NCI-H446 treated with DMSO at 0.1 percent for 48 hours (cell line): ENCODE measurements at places on chromosomes 2 and 18.
A peak's percentile ranks its signal among the peaks of the same experiment; 100 is the strongest.

DNA sequence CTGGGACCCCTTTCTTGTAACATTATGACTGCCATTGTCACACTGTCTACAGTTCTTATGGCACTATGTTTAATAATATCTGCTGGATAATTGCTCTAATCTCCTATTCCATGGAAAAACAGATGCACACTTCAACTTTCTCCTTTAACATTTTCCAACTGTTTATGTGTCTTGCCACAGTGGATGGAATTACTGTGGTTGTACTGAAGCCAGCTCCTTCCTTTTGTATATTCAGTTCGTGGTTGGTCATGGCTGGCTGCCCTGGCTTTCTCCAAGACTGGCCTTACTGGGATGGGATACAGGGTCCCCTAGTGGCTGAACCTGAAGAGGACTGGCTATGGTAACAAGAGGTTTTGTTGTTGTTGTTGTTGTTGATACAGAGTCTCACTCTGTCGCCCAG is 113.9 kb downstream of the SS18 start:
- no peak for DNase-seq

DNA sequence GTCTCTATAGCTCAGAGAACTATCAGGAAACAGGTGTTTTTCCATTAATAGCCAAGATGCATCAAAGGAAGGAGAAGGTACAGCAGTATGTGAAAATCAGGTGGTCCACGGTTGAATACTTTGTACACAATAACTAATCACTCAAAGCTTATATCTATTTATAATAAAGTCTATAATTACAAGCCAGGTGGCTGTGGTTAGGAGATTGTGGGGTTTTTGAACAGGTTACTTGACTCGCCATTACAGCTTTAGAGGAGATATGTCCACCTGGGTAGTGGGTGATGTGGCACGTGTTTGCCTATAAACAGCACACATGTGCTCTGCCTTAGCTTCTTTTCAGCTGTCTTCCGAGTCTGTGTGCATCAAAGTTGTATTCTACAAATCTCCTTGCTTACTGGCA is 892.2 kb upstream of the ZEB2 start:
- DNase-seq = no peak

DNA sequence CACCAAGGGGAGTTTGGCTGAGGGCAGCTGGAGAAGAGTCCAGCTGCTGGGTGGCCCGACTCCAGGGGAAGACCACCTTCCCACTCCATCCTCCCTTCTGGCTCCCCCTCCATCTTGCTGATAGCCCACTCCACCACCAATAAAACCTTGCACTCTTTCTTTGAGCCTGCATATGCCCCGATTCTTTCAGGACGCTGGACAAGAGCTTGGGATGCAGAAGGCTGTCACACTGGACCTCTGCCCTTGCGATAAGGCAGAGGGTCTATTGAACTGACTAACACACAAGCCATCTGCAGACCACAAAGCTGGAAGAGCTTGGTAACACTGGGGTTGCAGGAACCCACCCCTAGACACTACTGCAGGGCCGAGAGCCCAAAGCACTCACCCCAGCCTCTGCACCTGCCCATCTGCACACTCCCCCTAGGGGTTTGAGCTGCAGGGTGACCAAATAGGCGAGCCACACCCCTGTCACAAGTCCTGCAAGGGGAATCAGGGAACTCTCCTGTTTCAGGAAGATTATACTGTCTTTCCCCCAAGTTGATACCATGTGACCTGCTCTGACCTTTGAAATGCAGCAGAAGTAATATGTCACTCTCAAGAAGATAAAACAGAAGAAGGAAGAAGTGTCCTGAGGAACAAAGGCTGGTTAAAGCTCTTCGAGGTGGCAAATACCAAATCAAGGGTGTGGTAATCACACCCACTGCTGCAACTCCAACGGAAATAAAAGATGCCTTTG is 70.5 kb downstream of the SMAD4 start:
- no peak for DNase-seq

GRCh38 chr2:29775937-29776336 is 145.4 kb downstream of the ALK start:
- DNase-seq = no peak

- DNase-seq = no peak
Observed at GRCh38 chr2:98601532-98602132, 6.7 kb downstream of the COA5 start.

- no peak for DNase-seq
Observed at GRCh38 chr2:85748039-85748734, 5.6 kb upstream of the ATOH8 start.

DNA sequence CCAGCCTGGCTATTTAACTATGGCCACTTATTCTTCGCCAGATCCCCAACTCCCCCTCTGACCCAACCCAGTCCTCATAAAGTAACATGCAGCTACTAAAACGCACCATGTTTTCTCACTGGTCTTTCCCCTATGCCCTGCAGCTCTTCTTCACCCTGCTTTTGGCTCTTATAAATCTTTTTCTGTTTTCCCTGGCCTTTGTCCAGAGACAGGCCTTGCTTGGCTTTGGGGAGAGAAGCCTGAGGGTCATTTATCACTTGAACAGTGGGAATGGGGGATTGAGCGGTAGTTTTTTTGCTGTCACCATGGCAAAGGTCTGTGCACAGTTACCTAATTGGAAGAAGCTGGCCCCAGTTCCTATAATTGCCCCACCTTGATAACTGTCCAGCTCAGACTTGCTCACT is 202.9 kb upstream of the NT5C1B start:
- peak; percentile 10 for DNase-seq

GRCh38 chr2:69577467-69578197 is 65.9 kb downstream of the AAK1 start:
- no peak for DNase-seq

DNA sequence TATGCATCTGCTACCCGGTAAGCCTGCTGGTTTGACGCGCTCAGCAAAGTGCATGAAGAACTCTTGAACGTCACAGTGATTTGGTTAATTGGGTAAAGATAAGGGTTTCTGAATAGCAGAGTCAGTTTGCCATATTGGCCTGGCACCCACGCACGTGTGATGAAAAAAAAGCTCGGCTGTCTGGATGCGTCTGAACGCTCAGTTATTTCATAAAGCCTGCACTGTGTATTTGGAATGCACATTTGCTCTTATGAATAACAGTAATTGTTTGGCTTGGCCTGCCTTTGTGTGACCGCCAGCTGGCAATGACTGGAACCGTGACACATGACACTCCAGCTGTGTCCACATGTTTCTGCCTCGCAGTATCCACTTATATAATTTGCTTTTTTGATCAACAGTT is 129.2 kb upstream of the MEIS1 start:
- peak; percentile 20 for DNase-seq

DNA sequence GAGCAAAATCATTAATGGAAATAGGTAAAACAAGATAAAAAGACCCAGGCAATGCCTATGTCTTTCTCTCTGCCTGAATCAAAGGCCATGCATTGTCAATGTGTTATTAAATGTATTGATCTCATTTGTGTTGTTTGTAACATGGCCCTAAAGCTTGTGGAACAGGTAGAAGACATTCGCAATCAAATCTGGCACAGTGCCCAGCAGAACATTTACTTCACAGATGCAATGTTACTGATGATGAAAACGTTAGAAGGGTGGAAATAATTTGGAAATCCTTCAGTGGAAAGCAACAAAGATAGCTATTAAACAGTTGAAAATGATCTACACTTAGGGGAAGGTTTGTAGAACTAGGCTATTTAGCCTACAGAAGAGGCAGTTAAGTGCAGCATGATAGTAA is 368.2 kb downstream of the EPHA4 start:
- DNase-seq = no peak

- no peak for DNase-seq
Observed at GRCh38 chr2:105038383-105039061, 653 bp downstream of the MRPS9 start.

DNA sequence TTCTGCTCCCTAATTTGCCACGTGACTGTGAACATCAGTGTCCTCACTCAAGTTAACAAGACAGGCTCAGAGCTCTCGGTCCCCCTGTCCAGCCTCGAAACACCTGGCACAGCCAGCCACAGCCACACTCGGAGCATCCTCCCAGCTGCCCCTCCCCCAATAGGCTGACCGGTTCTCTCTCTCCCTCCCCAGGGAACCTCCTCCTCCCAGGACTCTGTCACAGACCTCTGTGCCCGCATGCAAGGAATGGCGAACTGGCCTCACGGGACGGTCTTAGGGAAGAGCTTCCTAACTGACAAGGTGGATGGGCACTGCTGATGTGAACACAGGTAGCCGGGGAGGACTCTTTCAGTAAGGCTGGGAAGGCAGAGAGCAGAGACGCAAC is 18.8 kb downstream of the CYP26B1 start:
- no peak for DNase-seq

DNA sequence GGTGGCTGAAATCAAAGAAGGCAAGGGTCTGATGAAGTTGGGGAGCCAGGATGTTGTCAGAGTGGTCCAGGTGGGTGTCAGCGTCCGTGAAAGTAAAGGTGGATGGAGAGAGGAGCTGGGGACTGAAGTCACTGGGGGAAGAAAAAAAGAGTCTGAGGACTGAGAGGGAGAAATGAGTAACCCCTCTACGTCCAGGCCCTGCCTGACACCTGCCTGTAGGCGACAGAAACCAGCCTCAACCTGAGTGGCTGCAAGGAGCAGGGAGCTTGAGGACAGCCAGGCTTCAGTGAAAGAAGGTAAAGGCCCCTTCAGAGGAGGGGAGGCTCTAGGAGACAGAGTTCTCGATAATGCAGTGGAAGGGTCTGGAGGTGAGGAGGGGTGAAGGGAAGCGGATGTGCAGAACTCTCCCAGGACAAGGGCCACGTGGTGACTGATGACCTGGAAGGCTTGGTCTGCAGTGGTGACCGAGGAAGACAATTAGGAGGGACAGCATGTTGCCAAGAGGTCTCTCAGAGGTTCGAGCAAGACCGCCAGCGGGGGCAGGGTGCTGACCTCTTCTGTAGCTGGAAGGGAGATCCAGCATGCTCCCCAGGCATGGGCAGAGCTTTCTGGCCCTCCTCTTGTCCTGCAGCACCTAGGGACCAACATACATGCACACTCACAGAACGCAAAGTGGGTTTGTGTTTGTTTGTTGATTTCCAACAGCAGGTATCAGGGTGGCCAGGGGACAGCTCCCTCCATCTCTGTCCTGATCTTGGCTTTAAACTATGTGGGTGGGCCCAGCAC is 86.6 kb upstream of the TMEM247 start:
- DNase-seq = no peak

DNA sequence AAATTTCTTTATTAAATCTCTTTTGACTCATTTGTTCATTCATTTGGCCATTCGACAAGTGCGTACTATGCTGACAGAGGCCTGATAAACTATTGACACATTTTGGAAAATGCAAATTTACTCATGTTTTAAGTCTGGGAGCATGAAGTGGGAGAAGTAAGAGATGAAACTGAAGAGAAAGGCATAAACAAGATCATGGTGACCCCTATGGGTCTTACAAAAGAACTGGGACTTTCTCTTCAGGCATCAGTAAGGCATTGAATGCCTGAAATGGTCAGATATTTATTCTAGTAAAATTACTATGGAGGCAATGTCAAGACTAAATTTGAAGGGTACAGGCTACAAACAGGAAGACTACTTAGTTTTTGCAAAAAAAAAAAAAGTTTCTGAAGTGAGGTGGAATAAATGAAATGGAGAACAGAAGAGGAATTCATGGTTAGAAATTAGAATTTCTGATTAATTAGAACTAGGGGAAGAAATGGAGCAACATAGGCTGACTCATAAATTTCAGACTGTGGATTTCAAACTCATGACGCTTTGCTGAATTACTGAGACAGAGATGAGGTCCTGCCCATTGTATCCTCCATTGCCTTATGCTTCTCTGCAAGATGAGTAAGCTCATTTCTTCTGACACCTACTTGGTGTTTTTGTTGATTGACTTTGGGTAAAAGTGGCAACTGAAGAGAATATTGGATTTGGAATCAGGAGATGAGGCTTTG is 32.7 kb downstream of the VSNL1 start:
- DNase-seq = peak; percentile 20

DNA sequence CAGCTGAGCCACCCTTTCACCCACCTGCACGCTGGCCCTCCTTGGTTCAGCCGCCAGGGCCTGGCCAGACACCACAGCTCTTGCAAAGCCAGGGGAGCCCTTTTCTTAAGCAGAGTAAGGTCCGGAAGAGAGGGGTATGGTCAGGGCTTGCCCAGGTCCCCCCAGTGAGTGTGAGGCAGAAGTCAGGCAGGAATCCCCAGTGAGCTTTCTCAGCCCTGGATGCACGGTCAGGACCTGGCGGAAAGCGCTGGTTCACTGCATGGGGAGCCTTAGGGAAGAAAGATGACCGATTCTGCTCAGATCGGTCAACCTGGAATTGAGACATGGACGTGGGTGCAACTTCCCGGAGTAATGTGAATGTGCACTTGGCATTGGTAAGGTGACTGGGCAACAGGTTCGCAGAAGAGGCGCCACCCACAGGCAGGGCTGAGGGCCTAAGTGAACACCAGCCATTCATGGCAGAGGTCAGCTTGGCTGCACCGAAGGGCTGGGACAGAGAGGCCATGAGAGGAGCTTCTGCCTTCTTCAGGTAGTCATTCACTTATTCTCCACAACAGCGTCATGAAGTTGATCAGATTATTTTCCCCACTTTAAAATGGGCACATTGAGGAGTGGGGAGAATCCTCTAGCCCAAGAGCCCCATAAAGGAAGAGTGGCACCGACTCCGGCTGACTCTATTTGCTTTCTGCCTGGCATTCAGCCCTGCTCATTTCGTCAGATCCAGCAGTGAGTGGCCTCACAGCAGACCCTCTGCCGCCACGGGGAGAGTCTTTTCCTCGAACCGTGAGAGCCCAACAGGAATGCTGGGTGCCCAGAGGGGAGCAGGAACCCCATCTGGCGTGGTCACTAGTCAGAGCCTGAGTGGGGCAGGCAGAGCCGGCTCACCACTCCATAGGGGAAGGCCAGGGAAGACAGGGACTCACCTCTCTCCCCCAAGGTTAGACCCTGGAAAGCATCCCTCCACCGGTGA is 35.8 kb downstream of the SCTR start:
- DNase-seq = no peak

DNA sequence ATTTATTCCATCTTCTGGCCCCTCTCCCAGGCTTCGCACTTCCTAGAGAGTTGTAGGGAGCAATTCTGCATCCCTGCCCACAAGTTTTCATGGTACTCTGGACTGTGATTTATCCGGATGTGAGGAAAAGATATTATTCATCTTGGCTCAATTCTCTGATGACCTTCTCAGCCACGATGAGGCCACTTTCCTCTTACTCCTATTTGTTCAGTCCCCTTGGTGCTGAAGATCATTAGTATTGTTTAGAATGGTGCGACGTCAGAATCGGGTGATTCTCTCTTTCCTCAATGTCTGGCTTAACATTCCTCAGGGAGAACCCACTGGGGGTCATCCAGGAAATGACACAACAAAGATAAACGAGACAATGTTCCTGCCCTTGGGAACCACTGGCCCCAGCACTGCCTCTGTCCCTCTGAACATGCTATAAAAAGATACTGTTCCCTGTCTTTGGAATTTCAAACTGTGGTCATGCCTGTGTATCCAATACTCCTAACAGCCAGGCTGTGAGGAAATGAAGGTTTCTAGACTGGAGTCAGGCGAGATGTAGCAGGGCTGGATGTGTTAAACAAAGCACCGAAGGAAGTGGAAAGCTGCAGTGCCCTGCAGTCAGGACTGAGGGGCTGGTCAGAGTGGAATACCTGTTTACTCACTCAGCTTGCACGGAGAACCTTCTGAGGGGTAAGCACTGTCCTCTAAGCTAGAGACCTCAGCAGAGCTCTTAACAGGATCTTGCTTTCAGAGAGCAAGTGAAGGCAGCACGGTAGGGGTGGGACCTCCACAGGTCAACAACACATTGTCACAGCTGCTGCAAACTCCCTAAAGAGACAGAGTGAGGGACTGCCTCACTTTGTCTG is 12.9 kb upstream of the GLI2 start:
- no peak for DNase-seq
